ENCODE measurements at places on chromosomes 5 and 9.

DNA sequence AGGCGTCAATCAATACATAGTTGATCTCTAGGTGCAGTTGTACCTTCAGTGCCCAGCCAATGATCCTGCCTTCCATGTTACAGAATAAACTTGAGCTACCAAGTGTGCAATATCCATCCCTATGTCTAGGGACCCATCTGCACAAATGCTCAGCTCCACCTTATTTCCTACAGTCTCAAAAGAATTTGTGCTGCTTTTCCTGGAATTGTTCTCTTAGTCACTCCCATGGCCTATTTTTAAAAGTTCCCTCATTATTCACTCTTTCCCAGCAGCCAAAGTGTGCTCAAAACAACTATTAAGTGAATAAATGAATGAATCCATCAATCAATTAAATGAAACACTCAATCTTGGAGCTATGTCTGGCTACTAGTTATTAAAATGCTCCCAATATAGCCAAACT, 14.7 kb downstream of the LIX1 start:
- no peak for DNase-seq

DNA sequence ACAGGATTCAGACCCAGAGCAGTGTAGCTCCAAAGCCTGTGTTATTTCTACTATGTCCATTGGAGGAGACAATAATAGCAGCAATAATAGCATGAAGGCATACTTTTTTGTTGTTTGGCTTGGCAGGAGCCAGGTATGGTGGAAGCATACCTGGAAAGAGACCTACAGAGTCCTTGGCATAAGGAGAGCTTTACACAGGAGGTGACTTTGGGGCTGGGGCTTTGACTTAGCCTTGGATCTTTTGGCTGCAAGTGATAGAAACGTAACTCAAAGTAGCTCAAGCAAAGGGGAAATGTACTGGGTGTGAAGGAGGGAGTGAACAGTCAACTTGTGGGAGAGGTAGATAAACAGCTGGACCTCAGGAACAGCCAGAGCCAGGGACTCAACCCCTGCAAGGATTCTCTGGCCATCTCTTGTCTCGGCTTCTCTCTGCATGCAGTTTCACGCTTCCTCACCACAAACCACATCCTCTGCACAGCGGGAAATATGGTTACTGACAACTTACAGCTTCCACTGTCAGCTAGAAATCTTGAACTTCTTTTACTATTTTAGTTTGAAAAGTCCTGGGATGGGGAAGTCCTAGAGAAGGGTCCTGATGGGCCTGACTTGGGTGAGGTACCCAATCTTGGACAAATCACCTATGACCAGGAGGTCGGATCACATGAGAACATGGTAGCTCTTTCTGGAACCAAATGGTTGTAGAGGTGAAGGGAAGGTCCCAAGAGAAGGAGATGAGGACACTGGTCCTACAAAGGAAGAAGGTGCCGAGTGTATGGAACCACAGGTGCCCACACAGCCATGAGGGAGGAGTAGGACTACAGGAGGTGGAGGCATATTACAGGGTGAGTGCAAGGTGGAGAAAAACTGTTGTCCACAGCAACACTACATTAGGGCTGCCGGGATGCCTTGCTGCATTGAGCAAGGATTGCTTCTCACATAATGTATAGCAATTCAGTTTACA, 47.0 kb upstream of the TGFBR1 start:
- peak; percentile 95 for DNase-seq

DNA sequence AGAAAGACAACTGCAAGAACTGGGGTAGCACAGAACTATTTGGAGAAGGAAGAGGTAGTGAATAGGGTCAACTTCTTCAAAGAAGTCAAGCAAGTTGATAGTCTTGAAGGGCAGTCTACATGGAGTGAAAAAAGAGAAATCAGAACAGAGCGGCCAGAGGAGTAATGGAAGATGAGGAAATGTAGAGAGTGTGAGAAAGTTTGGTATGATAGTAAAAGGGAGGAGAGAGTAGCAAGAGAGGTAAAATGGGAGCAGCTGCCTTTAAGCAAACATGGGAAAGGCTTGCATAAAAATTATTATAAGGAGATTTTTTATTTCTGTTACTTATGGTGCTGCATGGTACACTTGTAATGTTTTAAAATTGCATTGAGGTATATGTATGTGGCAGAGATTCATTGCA, 6.8 kb downstream of the ITGA2 start:
- DNase-seq: no peak

DNA sequence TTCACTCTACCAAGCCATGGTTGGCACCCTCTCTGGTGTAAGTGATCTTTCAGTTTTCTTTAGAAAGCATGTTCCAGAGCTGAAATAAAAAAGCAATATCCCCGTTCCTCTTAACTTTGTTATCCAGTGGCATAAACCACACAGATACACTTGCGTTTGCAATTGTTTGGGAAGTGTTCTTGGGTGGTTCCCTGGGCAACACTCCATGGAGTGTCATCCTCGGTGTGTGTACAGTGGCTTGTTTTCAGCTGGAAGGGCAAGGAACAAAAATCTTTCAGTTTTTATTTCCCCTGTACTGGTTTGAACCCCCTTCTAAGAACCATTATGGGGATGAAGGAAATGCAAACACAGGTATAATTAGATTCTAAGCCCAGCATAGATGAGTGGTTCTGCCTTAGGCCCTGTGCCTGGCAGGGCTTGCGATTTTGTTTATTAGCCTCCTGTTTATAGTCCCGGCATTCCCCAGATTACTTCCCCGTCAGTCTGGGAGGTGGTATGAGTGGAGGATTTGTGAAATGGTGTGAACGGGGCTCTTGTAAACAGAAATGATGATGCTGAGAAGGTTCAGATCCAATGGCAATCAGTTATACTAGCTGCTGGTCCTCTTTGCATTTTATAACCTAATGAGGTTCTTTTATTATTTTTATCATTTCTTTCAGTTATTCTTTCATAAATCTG, 76.0 kb upstream of the CD180 start:
- DNase-seq: peak; percentile 51

GRCh38 chr5:1443991-1444360, 1.3 kb downstream of the SLC6A3 start:
- DNase-seq: no peak

DNA sequence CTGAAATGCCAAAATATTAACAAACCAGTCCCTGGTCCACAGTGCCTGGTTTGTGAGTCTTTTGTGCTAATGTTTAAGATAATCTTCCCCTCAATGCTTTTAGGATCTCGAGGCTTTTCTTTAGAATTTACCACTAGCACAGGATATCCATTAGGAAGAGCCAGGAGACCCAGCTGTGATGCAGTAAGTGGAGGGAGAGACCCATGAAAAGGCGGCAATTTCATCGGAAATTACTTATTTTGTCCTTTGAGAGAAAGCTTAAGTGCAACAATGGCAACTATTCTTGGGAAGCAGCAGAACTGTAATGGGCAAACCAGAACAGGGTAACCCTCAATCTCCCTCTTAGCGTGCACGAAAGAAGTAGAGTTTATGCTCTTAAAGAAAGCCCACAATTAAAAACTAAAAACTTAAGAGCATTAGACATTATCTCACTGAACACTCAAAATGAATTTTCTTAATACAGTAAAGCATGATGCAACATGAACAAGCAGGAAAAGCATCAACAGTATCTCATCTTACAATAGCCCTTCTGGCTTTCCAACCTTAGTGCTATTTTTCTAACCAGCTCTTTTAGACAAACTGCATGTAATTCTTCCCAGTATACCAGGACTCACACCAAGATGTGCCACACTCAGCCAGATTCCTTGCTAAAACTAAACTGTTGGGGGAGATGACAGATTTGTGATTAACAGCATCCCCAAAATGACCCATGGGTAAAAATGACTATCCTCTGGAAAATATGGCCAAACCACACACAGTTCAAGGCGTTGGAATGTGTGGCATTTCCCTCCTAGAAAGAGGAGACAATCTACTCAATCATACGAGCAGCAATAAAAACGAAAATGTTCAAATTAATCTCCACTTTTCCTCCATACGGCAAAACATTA, 36.4 kb downstream of the PWWP2A start:
- peak; percentile 93 for DNase-seq

DNA sequence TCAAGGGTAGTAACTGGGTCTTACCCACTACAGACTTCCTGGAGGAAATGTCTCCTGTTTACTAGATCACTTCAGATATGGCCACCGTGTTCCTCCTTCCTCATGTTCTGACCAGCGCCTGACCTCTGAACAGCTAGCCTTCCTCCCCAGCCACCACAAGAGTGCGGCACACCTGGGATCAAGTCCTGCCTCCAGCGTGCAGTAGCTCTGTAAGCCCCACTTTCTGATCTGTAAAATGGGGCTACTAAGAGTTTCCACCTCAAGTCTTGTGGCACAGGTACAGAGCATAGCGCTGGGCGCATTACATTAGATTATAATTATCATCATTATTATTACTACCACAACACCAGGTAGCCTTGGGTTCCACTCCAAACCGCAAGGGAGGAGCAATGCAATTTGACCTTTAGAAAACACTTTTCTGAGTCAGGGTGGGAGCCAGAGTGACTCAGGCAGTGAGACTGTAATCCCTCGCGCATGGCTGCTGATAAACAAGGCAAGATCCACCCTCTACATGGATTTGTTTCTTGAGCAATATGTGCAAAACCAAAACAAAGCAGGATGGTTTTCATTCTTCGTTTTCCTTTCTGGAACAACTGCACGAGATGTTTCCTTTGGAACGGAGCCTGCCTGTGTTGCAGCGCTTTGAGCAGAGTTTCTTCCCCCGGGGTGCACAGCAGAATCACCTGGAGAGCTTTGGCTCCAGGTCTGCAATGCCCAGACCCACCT, 65.0 kb upstream of the ANGPTL2 start:
- DNase-seq: peak; percentile 97

DNA sequence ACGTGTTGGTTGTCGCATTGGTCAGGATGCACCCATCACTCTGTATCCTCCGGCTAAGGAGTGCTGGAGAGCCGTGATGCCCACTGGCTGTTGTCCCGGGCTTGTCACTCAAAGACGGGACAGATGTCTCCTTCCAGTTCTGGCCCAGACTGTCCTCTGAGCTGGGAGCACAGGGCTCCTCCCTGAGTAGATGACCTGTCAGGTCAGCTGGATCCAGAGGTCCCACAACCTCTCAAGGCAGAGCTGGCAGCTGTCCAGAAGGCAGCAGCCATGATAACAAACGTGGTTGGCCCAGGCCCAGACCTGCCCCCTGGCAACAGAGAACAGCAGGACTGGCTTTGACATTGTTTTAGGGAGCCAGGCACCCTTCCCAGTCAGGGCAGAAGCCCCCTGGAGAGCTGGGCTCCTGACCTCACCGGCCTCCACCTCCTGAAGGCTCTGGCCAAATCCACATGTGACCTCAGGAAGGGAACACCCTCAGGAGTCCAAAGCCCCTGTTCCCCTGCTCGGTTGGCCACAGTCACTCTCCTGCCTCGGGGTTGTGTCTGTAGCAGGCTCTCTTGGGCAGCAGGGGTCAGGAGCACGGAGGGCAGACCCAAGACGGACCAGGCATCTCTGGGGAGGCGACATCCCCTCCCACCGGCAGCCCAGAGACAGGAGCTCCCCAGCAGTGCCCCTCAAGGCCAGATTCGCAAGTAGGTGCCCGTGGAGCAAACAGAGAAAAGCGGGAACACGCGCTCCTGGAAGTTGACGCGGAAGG, 10.3 kb downstream of the TRIM7 start:
- no peak for DNase-seq

DNA sequence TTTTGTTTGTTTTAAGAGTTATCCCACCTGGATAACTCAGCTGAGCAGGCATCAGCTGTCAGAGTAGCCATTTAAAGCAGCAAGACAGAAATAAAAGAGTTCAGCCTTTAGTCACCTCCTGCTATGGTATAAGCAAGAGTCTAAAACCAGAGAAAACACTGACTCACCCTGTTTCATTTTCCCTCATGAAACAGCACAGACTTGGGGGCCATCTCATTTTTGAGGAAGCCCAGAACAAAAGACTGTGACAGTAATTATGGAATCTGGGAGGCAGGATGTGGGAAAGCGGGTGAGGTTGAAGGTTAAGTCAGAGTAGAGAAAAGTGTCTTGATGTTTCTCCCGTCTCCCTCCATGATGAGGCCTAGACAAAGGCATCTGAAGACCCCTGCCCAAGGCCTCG, 90.2 kb upstream of the FAM174A start:
- DNase-seq: peak; percentile 79

DNA sequence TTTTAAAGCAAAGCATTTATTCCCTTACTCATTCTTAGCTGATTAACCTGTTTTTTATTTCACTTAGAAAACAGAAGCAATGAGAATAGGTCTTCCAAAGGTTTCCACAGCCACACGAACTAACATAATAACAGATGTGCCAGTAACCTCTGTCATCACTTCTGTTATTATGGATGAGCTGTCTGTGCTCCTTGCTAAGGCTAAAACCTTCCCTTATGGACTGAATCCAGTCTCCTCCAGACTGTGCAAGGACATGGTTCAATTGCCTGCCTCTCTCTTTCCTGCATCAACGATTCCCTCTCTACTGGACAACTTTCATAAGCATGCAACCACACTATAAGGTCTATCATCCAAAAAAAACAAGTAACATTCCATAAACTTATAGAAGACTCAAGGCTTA, 1446.2 kb downstream of the MAT2B start:
- no peak for DNase-seq

- DNase-seq: no peak
Observed at GRCh38 chr9:7150153-7150890, 392.5 kb downstream of the KDM4C start.

DNA sequence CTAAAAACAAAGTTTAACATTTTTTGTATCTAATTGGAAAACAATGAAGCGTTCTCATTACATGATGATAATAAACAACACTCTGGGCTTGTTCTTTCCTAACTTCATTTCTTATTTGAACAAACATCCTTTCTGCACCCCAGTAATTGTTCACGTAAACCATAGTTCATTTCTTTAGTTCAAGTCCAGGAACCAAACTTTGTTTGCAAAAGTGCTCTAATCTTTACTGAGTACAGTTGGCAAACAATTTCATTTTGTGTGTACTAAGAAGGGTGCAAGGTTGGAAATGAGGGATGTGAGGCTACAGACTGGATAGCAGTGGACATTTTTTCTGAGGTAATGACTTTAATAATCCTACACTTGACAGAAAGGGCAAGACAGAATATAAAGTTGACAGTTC, 113.5 kb downstream of the NREP start:
- no peak for DNase-seq

GRCh38 chr9:98654247-98654646, 54.5 kb downstream of the GABBR2 start:
- DNase-seq: no peak

DNA sequence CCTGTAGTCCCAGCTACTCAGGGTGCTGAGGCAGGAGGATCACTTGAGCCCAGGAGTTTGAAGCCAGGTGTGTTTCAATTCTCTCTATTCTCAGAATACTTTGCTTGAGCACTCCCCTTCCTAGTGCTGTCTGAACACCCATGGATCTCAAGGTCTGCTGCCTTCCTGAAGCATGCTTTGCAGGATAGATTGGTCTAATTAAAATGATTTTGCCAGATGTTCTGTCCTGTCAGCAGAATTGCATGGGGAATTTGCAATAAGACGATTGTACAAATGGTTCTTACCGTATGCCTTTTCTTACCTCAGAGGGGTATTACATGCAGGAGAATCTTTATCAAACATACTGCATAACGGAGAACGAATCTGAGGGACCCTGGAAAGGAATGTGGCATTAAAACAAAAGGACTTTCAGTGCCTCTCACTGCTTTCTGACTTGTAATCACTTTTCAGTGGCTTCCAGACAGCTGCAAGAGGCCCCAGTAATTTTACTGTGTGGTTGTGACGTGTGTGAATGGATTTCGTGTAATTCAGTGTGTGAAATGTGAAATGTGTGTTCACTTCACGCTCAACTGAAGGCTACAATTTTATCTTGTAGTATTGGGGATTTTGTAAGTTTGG, 587.2 kb upstream of the SEMA6A start:
- no peak for DNase-seq

Data from M059J (cell line).